HepG2 (cell line): ENCODE measurements at places on chromosomes 6 and 20.

DNA sequence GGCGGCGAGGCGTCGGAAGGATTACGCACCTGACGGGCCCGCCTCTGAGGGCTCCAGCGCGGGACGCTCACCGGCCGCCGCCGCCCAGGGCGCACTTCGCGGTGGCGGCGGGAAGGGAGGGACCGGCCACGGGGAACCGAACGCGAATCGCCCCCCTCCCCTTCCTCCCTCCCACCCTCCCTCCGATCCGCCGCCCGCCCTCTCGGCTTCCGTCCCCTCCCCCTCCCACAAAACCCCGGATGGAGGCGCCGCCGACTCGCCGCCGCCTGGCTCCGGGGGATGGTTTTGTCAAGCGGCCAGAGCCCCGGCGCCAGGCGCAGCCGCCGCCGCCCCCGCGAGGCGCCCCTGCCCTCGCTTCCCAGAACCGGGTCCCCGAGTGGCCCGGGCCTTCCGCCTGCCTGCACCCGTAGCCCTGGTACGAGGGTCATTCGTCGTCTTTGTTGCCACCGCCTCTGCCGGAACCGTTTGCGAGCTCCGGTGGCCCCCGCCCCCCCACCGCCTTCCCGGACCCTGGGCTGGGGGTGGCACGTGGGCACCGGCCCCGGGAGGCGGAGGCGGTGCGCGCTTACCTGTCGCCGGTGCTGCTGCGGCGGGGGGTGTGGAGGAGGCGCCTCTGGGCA lies 398 bp downstream of the ZBTB2 start:
- peak overlapping the region; percentile 99 for H3K27ac ChIP-seq
- peak overlapping the region; percentile 91 for H3K4me3 ChIP-seq
- DNase-seq: peak; percentile 52
- H3K27me3 ChIP-seq: no peaks in the 10 kb centered on the region; the same call in 2 of the 3 replicates

- peak; percentile 98 for DNase-seq
- H3K4me3 ChIP-seq: peak overlapping the region; percentile 7; the same call in 1 of the 2 replicates
- H3K4me1 ChIP-seq: peaks cover 95% of the 10 kb centered on the region
- H3K36me3 ChIP-seq: no peaks in the 10 kb centered on the region
Observed at GRCh38 chr6:36829919-36830544, 9.2 kb downstream of the CPNE5 start.

DNA sequence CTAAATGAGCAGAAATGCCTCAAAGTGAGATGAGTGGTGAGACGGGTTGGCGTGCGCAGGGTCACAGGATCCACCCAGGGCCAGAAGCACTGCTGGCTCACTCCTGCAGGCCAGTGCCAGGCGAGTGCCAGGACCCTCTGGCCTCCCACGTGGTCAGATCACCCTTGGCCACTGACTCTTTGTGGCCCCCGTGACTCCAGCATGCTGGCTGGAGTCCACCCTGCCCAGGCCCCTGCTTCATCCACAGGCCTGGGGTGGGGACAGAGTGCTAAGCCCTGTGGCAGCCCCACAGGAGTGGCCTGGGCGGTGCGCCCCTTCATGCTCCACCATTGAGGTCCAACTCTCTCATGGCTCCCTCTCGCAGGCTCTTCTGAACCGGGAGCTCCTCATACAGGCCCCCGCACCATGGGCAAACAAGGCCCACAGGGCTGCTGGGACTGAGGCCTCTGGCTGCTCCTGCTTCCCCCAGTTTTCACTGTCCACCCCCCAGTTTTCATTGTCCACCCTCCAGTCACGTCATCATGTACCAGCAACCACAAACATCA lies 61.6 kb downstream of the ABHD12 start:
- H3K36me3 ChIP-seq: no peaks in the 10 kb centered on the region; the same call in 1 of the 2 replicates
- no peak for DNase-seq
- no peak overlapping the region for H3K4me3 ChIP-seq

GRCh38 chr6:39553029-39553428 lies 172.2 kb downstream of the KIF6 start:
- no peak overlapping the region for H3K4me3 ChIP-seq
- no peak overlapping the region for H3K27ac ChIP-seq
- H3K27me3 ChIP-seq: no peaks in the 10 kb centered on the region
- H3K36me3 ChIP-seq: no peaks in the 10 kb centered on the region

- no peaks in the 10 kb centered on the region for H3K36me3 ChIP-seq
- no peak overlapping the region for H3K27ac ChIP-seq
- H3K4me1 ChIP-seq: peaks cover 93% of the 10 kb centered on the region
- no peak for DNase-seq
- H3K4me3 ChIP-seq: no peak overlapping the region
Observed at GRCh38 chr20:62635852-62636251, 6.5 kb upstream of the SLCO4A1 start.

DNA sequence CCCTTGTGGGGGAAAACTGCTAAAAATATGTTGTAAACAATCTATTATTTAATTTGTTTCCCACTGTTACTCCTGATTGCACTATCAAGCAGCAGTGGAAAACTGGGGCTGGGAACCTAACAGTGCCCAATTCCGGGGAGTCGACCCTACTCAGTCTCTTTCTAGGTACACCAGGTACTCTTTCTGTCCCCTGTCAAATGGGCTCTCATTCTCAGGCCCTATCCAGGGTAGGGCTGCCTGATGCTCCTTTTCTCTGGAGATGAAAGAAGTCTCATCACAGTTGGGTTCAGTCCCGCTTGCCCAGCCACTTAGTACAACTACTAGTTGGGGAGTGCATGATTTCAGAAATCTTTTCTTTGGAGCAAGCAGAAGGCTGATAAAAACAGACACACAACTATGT lies 52.0 kb downstream of the HS3ST5 start:
- no peaks in the 10 kb centered on the region for H3K36me3 ChIP-seq
- H3K27ac ChIP-seq: no peak overlapping the region
- H3K27me3 ChIP-seq: no peaks in the 10 kb centered on the region
- H3K4me3 ChIP-seq: no peak overlapping the region
- no peak for DNase-seq

DNA sequence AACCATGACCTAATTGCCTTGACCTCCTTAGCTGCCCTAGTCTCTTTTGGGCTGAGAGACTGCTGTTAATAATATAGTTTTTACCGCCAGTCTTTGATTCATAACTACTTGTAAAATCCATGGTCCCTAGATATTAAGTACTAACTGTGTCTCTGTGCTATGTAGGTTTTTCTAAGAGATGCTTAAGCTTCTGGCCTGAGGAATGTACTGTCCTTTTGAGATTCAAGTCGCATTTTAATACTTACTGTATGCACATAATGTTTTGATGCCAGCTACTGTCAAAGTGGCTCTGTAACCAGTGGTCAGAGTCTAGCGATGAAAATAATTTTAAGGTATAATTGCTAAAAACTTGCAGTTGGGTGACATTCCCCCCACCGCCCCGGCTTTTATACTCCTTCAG lies 2.1 kb downstream of the AKAP12 start:
- H3K27me3 ChIP-seq: peaks cover 6% of the 10 kb centered on the region
- peaks cover 9% of the 10 kb centered on the region for H3K4me1 ChIP-seq
- no peaks in the 10 kb centered on the region for H3K36me3 ChIP-seq
- H3K4me3 ChIP-seq: no peak overlapping the region
- no peak overlapping the region for H3K27ac ChIP-seq
- no peak for DNase-seq

- no peak overlapping the region for H3K27ac ChIP-seq
- H3K4me1 ChIP-seq: peaks cover 14% of the 10 kb centered on the region
- peak; percentile 44 for DNase-seq
- H3K4me3 ChIP-seq: peak overlapping the region; percentile 42; the same call in 1 of the 2 replicates
- H3K27me3 ChIP-seq: peaks cover 91% of the 10 kb centered on the region
Observed at GRCh38 chr20:46307139-46307998, 929 bp downstream of the CDH22 start.

- no peak overlapping the region for H3K27ac ChIP-seq
- DNase-seq: no peak
- H3K4me1 ChIP-seq: peaks cover 22% of the 10 kb centered on the region
- H3K36me3 ChIP-seq: no peaks in the 10 kb centered on the region
Observed at GRCh38 chr6:163526346-163526745, 111.8 kb downstream of the QKI start.

- H3K4me3 ChIP-seq: no peak overlapping the region
- no peaks in the 10 kb centered on the region for H3K27me3 ChIP-seq
- no peaks in the 10 kb centered on the region for H3K36me3 ChIP-seq
- H3K4me1 ChIP-seq: peaks cover 11% of the 10 kb centered on the region; the same call in 1 of the 2 replicates
Observed at GRCh38 chr20:5535125-5535756, 215.0 kb upstream of the SHLD1 start.

DNA sequence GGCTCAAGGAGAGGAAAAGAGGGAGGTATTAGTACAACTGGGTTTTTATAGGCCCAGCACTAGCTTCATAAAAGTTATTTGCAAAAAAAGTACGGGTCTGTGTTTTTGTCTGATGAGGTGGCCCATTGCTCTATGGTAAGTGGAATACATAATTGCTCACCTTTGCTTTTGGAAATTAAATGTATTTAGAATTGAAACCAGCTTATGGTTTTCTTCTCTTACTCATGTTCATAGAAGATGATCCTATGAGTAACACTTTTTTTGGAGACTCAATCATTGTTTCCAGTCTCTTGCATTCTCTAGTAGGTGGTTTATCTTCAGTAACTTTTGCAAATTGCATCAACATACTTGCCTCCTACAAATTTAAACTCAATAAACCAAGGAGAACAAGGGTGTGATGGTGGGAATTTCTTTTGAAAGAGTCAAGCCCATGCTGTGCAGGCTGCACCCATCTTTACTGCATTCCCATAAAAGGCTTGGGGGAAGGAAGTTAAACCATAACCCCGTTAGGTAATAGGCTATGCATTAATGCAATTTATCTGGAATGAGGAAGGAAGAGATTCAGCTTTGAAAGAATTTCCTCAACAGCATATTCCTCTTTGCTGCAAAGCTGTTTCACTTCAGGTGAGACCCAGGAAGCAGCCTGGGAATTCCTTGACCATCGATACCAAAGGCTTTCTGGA lies 48.5 kb upstream of the EDN1 start:
- no peak overlapping the region for H3K4me3 ChIP-seq
- no peaks in the 10 kb centered on the region for H3K4me1 ChIP-seq
- no peak for DNase-seq
- H3K36me3 ChIP-seq: no peaks in the 10 kb centered on the region
- no peak overlapping the region for H3K27ac ChIP-seq

- H3K27me3 ChIP-seq: no peaks in the 10 kb centered on the region
- peak overlapping the region; percentile 14 for H3K27ac ChIP-seq
- DNase-seq: peak; percentile 60
- peaks cover 61% of the 10 kb centered on the region for H3K4me1 ChIP-seq
Observed at GRCh38 chr6:110656492-110656891, 158.8 kb downstream of the CDK19 start.

DNA sequence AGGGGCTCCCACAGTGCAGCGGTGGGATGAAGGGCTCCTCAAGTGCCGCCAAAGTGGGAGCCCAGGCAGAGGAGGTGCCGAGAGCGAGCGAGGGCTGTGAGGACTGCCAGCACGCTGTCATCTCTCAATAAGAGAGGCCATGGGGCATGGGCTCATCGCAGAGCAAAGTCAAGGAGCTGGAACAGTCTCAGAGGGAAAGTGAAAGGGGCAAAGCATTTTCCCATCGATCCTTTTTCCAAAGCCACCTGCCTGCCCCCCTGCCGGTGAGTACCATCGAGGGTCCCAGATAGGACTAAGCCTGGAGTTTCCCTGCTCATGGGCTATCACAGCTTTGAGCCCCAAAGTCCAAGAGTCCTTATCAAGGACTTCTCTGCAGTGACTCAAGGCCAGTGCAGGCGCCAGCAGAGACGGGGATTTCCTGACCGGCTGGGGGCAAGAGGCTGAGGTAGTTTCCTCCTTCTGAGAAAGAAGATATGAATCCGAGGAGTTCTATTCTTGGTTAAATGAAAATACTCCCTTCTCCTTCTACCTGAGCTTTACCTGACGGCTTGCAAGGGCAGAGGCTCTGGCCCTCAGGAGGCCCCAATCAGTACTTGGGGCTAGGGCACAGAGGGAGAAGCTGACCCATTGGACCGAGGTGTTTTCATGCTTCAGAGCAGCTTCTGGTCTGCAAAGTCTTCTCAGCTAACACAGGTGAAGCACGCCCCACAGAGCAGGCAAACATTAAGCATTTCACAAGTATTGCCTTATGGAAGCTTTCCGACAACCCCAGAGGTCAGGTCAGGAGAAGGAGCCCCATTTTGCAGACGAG lies 22.6 kb downstream of the ETV7 start:
- no peak for DNase-seq
- H3K4me3 ChIP-seq: peak overlapping the region; percentile 9; the same call in 1 of the 2 replicates
- H3K27ac ChIP-seq: no peak overlapping the region
- peaks cover 4% of the 10 kb centered on the region for H3K27me3 ChIP-seq
- H3K4me1 ChIP-seq: peaks cover 9% of the 10 kb centered on the region

- H3K36me3 ChIP-seq: no peaks in the 10 kb centered on the region
- peaks cover 26% of the 10 kb centered on the region for H3K4me1 ChIP-seq
- no peak overlapping the region for H3K27ac ChIP-seq
- H3K27me3 ChIP-seq: no peaks in the 10 kb centered on the region
Observed at GRCh38 chr20:8394308-8394945, 262.4 kb downstream of the PLCB1 start.

GRCh38 chr6:160297310-160297709 lies 38.7 kb upstream of the SLC22A2 start:
- H3K36me3 ChIP-seq: no peaks in the 10 kb centered on the region
- H3K27ac ChIP-seq: no peak overlapping the region
- peaks cover 14% of the 10 kb centered on the region for H3K4me1 ChIP-seq

GRCh38 chr6:73043446-73043845 lies 181.8 kb downstream of the KHDC1L start:
- H3K27me3 ChIP-seq: no peaks in the 10 kb centered on the region
- H3K4me1 ChIP-seq: no peaks in the 10 kb centered on the region
- no peaks in the 10 kb centered on the region for H3K36me3 ChIP-seq
- no peak overlapping the region for H3K27ac ChIP-seq

- H3K36me3 ChIP-seq: no peaks in the 10 kb centered on the region
- no peak overlapping the region for H3K4me3 ChIP-seq
- no peak for DNase-seq
- no peak overlapping the region for H3K27ac ChIP-seq
Observed at GRCh38 chr6:52305948-52306767, 21.6 kb upstream of the MCM3 start.

DNA sequence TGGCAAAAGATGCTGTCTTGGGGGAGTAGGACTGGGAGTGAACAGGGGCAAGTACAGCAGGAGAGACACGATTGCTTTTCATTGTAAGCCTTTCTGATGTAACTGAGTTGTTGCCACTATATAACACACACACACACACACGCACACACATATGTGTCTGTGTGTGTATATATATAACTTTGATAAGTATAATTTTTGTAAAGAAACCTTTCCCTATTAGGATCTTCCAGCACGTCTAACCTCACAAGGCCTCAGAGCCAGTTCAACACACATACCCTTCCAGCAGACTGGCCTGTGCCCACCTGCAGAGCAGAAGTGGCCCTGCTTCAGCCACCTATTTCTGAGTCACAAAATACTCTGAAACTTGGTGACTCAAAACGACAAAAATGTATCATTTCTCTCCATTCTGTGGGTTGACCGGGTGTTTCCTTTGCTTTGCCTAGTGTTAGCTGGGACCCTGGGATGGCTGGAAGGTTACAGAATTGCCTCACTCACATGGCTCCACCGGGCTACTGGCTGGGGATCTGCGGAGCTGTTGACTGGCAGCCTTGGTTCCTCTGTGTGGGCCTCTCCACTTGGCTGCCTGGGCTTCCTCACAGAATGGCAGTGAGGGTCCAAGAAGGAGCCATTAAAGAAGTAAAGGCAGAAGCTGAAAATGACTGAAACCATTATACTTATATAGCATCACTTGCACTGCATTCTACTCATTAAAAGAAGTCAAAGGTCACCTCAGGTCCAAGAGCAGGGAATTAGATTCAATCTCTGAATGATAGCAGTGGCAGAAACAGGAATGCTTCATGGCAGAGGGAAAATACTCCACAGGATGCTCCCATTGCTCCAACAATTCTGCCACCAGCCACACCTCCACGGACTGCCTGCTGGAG lies 126.4 kb downstream of the BANF2 start:
- DNase-seq: peak; percentile 44
- H3K4me1 ChIP-seq: peaks cover 88% of the 10 kb centered on the region
- H3K27me3 ChIP-seq: no peaks in the 10 kb centered on the region
- no peaks in the 10 kb centered on the region for H3K36me3 ChIP-seq

- no peak overlapping the region for H3K27ac ChIP-seq
- no peak for DNase-seq
- H3K27me3 ChIP-seq: no peaks in the 10 kb centered on the region
Observed at GRCh38 chr6:125947615-125948014, 9.0 kb upstream of the HINT3 start.
